ENCODE measurements at places on chromosomes 3 and 15.

DNA sequence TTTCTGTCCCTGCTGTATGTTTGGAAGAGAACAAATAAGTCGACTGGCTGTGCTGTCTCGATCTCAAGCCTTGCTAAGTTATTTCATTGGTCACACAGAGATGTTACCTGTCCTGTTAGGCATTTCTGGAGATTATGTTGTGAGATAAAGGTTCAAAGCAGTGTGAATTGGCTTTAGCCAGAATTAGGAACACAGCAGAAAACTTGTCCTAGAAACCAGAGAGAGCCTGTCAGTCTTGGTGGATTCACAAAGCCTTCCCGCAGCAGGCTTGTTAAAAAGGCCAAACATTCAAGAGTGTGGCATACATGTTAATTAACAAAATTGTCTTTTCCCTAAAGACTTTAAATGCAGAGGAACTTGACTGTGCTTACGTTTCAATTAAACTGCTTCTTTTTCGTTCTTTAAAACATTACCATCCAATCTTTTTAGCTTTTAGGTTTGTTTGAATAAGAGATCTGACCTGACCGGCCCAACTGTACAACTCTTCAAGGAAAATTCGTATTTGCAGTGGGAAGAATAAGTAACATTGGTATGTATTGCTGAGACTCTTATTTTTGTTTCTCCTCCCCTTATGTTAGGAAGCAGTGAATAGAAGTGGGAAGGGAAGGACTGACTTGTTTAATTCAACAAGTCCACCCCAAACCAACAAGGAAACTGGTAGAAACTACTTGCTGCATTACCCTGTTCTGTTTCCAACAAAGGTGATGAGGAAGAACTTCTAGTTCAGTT, 25.2 kb downstream of the ABHD2 start:
- DNase-seq, result no peak

GRCh38 chr15:45637552-45638033, 2.8 kb downstream of the SQOR start:
- peak; percentile 81 for DNase-seq

GRCh38 chr3:159818997-159819500, 169.6 kb upstream of the IL12A start:
- no peak for DNase-seq

- DNase-seq, result no peak
Measured at GRCh38 chr3:127212231-127212630, 19.3 kb downstream of the PRR23E start.

DNA sequence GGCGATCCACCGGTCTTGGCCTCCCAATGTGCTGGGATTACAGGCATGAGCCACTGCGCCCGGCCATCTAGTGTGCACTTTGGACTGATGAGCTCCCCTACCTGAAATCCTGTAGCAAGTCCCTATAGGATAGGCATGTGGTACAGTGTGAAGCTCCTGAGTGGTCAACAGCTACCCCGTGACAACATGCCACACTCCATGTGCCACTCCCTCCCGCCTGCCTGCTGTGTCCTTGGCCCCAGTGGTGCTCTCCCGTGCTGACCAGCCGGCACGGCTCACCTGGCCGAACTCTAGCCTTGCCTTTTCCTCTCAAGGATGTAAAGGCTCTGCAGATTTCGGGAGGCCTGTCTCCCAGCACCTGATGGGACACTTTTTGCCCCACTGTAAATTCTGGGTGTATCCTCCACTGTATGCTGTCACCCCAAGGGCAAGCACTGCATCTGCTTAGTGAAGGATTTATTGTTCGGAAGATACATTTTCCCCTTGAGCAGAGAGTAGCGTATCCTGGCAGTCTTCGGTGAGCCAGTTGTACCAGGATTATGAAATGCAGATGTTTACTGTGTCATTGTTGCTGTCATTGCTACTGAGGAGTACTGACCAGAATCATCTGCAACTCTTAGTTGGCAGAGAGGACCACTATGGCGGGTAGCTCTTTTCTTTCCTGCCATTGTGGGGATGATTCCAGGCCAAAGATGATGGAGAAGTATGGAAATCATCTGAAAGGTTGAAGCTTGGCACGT, 64.7 kb downstream of the IGF1R start:
- no peak for DNase-seq

GRCh38 chr3:141379250-141379966, 11.1 kb downstream of the ZBTB38 start:
- no peak for DNase-seq

DNA sequence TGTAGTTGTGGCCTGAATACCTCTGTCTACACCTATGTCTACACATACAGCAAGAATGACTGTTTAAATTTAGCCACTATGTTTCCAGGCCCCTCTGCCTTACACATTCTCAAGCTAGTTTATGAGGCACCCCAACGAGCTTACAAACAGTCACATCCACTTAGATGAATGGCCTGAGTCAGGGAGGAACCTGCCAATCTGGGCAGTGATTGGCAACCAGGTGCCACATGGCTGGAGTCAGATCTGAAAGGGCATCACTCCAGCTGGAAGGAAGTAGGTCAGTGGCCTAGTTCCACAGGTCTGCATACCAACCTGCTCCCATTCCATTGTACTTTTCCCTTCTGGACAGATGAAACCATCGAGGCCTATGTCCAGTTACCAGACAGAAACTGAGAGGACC, 136.3 kb downstream of the FOXP1 start:
- no peak for DNase-seq

- peak; percentile 8 for DNase-seq
Measured at GRCh38 chr15:100849021-100849854, 30.4 kb upstream of the ALDH1A3 start.

DNA sequence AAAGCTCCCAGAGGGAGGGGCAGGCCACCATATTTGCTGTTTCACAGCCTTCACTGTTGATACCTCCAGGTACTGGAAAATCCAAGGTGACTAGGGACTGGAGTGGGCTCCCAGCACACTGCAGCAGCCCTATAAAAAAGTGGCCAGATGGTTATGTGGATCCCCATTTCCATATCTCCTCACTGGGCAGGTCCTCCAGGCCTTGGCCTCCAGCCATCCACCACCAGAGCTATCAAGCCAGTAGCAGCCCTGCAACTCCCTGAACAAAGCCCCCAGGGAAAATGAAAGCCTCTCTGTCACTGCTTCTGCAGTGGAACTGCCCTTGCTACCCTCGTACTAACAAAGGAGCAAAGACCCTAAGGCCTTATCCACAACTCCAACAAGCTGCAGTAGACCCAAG, 58.4 kb downstream of the ILDR1 start:
- DNase-seq, result no peak

DNA sequence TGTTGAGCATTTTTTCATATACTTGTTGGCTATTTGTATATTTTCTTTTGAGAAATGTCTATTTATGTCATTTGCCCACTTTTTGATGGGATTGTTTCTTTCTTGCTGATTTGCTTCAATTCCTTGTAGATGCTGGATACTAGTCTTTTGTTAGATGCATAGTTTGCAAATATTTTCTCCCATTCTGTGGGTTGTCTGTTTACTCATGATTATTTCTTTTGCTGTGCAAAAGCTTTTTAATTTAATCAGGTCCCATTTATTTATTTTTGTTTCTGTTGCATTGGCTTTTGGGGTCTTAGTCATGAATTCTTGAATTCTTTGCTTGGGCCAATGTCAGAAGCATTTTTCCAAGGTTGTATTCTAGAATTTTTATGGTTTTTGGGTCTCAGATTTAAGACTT, 251.7 kb downstream of the WNT5A start:
- peak; percentile 34 for DNase-seq

- DNase-seq, result no peak
Measured at GRCh38 chr3:100227511-100227921, 33.3 kb upstream of the TBC1D23 start.

DNA sequence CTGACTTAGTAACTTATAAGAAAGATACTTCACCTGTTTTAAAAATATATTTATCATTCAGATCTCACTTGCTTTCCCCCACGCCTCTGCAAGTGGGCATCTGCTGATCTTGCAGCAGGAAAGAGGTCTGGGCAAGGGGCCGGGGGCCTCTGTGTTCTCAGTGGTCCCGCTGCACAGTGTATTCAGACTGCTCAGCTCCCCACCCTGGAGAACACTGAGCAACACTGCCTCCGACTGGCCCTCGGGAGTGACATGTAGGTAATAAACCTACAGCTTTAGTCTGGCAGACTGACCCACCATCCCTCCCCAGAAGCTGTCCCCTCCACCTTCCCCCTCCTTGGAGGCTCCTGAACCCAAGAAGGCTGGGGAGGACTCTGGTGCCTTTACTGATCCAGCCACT, 43.8 kb downstream of the GABRB3 start:
- DNase-seq, result no peak

DNA sequence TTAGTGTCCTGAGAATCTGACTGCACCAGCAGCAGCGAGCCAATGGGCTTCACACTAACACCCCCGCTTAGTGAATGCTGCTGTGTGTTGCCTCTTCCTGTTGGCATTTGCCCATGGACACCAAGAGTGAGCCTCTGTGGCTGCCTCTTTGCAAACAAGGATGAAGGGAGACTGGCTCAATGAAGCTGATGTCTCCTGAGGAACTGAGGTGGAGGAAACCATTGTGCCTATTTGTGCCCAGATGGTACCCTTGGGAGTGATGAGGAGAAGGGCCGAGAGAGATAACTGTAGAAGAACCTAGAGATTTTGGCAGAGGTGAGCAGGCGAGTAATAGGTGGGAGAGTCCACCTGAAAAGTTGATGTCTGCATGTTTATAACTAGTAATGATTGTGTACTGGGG, 51.2 kb downstream of the IL20RB start:
- no peak for DNase-seq

DNA sequence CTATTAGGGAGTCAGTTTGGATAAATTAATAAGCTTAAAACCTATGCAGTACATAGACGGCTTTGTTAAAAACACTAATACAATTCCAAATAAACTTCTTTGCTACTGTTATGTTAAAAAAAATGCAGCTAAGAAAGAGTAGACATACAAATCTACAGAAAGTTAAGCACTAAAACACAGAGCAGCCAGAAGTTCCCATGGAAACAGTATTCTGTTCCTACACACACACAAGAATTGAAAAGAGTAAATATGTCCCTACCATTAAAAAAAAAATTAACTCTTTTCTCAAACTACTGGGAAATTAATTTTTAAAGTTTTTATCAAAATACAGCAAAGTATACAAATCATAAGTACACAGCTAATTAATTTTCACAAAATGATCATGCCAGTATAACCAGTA, 71.6 kb downstream of the CLASP2 start:
- DNase-seq, result no peak

DNA sequence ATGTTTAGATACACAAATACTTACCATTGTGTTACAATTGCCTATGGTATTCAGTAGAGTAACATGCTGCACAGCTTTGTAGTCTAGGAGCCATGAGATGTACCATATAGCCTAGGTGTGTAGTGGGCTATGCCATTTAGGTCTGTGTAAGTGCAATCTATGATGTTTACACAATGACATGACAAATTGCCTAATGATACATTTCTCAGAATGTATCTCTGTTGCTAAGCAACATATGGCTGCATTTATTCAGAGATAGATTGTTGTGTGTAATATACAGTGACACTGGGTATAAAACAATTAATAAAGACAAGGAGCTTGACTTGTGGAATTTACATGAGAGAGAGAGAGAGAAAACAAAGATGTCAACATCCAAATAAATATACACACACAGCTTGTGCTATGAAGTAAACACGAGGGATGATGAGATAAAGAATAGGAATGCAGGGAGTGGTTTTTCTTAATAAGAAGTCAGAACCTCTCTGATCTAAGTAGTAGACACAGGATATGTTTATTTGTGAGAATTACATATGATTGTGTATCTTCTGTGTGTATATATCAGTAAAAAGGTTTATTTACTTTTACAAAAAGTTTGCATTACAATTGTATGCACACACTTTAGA, 110.0 kb downstream of the KCNAB1 start:
- no peak for DNase-seq

DNA sequence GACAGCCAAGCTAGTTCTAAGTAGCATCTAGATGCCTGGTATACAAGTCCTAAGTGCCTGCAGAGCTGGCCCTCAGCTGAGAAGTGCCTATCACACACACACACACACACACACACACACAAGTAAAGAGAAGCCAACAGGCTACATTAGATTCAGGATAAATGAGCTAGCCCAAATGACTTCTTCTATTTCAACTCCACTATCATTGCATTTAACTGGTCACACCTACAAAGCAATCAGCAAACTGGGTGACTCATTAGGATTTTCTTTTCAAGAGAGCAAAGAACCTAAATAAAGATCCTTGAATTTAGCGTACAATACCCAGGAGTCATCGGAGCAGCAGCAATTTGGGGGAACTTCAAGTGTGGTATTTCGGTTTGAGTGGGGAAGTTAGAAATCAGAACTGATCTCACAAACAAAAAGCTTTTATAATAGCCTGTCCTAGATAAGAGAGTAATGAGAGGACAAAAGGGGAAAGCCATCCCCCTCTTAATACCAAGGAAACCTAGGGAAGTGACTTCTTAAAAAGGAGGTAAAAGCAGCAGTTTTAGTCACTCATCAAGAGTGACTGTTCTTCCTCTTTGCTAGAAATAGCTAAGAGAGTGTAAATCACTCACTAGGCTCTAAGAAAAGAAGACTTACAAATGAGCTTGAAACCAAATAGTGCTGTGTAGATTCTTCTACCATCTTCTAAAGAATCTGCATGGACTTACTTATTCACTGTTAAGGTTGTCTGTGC, 112.7 kb downstream of the TNIK start:
- no peak for DNase-seq

GRCh38 chr15:59224474-59224873, 17.8 kb downstream of the LDHAL6B start:
- no peak for DNase-seq

GRCh38 chr15:42375941-42376340, 16.6 kb downstream of the CAPN3 start:
- no peak for DNase-seq

DNA sequence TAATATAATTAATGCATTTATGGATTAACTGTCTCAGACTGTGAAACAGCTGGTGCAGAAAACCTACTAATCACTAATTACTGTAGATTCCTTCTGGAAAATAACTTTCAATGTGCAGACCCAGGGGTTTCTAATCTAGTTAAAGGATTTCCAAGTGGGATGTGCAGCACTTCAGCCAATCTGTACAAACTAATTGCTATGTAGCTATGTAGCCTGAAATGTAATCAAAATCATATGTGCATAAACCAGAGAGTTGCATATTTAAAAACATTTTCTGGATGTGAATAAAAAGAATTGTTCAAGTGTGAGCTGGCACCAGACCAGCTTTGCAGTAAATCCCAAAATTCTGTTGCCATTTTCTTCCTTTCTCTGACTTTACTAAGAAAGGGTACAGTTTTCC, 127.5 kb upstream of the CD96 start:
- DNase-seq, result no peak

All from BJ (cell line).